ENCODE measurements at places on chromosomes 2 and 18.

DNA sequence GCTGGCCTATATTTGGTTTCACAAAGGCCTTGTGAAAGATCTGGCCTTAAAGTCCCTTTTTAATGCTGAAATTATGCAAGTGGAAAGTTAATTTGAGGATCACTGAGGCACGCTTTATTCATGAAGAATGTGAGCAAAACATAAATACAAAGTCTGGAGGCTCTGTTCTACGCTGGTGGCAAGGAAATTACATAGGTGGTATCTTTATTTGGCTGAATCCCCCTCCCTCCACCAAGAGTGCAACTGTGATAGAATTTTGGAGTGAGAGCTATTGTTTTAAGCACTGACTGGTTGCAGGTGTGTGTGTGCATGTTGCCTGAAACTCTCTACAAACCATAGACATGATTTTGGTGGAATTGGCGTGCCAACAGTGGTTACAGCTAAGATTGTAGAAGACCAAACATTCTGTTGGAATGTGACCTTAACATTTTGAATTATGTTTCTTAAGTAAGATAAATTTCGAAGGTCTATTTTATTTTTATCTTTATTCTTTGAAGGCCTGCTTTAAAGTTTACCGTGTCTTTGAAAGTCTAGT lies 114.3 kb downstream of the SPTBN1 start:
- no peak for DNase-seq

DNA sequence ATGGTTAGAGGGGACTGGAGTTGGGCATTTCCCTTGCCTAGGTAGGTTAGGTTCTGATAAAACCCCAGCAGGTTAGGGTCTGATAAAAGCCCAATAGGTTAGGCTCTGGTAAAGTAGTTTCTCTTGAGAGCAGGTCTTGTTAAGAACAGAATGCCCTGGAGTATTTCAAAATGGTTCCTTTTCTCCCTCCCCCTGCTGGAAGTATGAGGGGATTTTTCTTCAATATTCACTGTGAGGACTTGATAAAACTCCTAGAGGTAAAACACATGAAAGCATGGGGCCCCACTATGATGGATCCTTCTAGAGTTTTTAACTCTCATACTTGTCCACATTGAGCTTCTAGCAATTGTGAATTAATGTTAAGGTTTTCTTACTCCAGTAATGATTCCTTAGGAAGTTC lies 27.6 kb downstream of the ANKAR start:
- DNase-seq, result no peak

- DNase-seq, result no peak
These were observed 65.3 kb upstream of the SMAD7 start for GRCh38 chr18:49015886-49016647.

DNA sequence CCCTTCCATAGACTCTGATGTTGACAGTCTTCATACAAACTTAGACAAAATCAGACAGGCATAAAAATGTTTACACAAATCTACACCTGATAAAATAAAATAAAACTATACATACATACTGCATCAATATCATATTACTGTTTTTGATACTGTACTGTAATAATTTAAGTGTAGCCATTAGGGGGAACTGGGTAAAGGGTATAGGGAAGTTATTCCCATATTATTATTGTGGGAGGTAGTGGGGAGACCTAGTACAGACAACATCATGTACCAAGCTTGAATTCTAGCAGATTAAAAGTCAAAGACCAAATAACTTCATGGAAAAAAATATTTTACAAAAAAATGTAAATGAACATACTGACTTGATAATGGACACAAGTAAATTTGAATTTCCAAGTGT lies 43.3 kb downstream of the PUM2 start:
- no peak for DNase-seq

DNA sequence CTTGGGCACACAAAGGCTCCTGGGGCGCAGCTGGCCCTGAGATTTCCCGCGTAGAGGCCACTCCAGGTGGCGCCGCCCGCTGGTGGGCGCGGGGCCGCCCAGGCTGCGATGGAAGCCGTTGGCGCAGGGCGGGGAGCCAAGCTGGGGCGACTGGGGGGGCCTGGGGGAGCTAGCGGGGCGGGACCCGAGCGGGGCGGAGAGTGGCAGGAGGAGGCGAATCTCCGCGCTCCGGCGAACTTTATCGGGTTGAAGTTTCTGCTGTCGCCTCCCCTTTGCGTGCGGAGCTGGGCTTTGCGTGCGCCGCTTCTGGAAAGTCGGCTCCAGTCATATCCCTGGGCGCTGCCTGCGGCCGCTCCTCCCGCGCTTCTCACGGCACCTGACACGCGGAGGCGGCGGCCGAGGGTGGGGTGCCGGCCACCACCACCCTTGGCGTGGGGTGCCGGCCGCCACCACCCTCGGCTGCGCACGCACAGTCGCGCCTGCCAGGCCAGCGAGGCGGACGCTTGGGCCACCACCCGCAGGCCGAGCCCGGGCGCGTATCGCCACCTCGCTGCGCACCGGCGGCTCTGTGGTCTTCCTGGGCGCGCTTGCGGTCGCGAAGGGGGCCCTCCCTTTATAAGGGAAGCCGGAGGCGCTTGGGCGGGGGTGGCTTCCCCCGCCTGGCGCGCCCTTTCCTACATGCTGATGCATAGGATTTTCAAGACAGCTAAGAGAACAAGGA lies 919 bp upstream of the CYP1B1 start:
- DNase-seq, result peak; percentile 90

DNA sequence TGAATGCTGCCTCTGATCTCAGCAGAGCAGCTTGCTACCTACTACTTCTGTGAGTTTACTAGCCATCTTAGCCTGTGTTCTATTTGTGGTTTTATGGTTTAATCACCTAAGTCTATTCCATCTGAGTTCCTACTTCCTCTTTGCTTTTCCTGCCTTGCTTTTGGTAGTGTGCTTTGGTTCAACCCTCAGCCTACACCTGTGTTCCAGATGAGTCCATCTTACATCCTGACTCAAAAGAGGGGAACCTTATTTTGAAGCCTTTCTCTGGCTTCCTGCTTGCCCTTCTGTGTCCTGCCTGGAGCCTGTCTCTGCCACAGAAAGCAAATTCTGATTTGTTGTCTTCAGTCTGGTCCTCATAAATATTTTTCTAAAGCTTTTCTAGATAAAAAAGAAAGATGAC lies 530.3 kb upstream of the MEX3C start:
- no peak for DNase-seq

DNA sequence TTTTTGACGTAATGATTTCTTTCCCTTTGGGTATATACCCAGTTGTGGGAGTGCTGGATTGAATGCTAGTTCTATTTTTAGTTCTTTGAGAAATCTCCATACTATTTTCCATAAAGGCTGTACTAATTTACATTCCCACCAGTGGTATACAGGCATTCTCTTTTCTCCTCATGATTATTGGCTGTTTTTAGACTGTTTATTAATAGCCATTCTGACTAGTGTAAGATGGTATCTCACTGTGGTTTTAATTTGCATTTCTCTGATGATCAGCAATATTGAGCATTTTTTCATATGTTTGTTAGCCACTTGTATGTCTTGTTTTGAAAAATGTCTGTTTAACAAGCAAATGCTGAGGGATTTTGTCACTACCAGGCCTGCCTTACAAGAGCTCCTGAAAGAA lies 9.2 kb upstream of the CD28 start:
- no peak for DNase-seq

GRCh38 chr2:112710956-112711750 lies 9.7 kb upstream of the NT5DC4 start:
- DNase-seq, result no peak

- no peak for DNase-seq
These were observed 95.3 kb downstream of the DPP10 start for GRCh38 chr2:114537777-114538176.

DNA sequence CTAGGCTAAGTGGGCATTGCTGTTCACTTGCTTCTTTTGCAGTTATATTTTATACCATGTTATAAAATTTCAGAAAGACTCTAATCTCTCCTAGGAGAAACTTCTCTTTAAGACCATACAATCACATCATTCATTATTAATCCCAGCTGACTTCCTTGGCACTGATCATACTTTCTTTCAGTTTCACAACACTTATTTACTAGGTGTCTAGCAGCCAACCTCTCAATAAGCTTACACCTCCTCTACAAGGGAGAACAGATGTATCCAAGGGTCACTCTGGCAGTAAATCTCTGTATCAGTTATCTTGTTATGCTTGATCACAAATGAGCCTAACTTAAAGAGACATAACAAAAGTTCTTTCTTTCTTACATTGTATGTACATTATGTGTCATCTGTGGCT lies 69.8 kb upstream of the EPB41L5 start:
- DNase-seq, result no peak

- no peak for DNase-seq
These were observed 22.9 kb downstream of the ZNF532 start for GRCh38 chr18:58887613-58887963.

DNA sequence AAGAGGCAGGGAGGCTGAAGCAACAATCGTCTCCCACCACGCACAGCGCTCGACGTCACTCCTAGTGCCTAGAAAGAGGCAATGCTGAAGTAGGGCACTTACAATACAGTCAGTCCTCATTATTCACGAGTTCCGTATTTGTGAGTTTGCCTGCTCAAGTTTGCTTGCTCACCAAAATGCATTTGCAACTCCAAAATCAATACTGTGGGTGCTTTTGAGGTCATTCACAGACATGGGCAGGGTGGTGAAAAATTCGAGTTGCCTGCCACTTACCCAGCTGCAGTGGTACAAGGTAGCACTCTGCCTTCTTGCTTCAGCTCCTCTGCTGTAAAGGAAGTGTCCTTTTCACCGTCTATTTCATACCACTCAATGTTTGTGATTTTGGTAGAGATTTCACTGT lies 113.7 kb upstream of the NCK2 start:
- no peak for DNase-seq

Measured in myocyte (in vitro differentiated cells).